ENCODE measurements at places on chromosomes 5 and 9.

DNA sequence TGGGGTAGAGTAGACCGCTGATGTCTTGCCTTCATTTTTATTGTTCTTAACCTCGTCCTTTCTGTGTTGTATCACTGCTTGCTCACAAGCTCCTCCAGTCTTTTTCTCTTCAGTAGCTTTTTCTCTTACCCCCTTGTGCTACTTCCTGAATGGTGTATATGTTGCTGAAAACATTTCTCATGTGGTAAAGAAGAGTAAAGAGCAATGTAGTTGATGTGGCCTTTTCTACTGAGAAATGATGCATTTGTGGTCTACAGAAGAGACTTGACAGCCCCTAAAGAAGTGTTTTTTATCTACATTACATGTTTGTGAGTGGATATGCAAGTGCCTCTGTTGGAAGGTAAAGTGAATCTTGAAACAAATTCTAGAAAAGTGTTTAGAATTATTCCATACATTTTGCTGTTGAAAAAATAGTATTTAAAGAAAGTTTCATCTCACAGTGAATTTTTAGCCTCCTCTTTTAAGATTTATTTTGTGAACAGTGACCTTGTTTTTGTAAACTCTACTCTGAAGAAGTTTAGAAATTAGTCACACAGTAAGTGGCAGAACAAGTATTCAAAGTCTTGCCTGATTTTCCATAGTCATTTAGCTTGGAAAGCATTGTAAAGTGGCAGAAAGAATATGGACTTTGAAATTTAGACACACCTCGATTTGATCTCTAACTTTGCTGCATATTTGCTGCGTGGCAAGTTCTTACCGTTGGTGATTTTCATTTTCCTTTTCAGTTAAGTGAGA is 17.4 kb downstream of the CDC42SE2 start:
- DNase-seq, result no peak

DNA sequence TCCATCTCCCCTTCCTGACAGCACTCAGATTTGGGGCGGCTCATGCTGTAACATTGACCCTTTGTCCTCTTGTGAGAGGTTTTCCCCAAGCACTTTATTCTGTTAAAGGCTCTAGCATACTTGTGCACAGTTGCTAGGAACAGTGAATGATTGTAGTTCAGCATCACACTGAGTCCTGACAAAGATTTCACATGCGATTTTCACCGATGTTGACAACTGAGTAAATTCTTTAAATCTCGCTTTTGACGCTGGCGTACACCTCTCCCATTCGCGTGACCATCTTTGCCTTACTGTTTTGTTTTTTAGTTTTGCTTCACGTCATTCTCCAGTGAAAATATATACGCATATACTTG is 780 bp downstream of the CDC37L1 start:
- DNase-seq, result no peak

DNA sequence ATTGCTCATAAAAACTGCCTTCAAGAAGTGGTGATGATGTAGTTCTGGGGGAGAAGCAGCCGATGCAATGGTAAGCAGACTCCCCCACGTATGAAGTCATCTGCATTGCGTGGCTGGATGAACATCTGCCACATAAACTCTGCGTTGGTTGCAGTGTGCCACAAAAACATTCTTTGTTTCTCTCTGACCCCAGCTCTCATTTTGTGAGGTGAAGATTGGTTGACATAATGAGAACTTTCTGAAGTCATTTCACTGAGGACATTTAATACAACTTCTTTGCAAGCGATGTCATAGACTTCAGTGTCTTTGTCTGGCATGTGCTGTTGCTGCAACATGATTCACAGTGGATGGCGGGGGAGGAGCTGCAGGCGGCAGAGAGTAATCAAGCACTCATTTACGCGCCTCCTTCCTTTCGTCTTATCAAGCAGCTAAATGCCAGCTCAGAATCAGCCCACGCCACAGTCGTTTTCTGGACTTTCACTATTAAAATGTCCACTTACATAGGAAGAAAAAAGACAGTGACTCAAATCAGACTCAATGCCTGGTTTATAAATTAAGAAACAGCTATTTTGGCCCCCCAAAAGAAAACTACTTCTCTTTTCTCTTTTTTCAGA is 91.5 kb upstream of the NFIL3 start:
- DNase-seq, result no peak

- no peak for DNase-seq
Measured at GRCh38 chr9:114899995-114900394, 30.4 kb downstream of the TNFSF8 start.

GRCh38 chr9:437574-438001 is 222.9 kb downstream of the DOCK8 start:
- no peak for DNase-seq

DNA sequence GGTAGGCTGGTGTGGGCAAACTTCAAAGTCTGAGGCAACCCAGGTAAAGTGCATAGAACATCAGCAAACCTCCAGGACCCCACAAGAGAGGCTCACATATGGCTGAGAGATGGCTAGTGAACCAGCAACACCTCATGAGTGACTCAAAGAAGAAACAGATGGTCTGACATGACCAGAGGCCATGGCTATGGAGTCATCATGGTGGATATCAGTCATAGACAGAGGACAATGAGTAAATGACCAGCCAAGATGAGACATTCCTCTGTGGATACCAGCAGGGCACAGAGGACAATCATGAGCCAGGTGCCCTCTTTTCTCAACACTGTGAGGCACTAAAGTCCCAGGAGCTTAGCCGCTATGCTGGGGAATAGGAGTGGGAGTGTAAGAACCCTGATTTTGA is 180.8 kb downstream of the RASEF start:
- no peak for DNase-seq

GRCh38 chr9:32384002-32384363 is 460 bp upstream of the ACO1 start:
- DNase-seq, result no peak

Measured in right hindlimb (tissue), 1 donor.